ENCODE measurements at places on chromosomes 13 and 19.

DNA sequence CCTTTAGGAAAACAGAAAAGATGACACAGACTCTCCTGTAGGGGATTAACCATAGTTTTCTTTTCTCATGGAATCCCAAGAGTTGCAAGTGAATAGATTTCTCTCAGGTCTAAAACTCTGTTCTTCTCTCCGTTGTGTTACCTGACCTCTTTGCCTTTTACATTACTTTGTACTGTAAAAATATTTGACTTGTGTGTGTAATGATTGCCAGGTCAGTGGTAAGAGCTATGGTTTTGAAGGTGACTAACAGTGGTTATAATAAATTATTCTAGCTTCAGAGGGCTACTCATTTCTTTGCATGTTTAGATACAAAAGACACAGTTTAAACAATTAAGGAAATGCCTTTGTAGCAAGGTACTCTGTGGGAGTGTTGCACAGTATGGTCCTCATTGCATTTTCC lies 23.0 kb upstream of the PSG2 start:
- no peak for DNase-seq

DNA sequence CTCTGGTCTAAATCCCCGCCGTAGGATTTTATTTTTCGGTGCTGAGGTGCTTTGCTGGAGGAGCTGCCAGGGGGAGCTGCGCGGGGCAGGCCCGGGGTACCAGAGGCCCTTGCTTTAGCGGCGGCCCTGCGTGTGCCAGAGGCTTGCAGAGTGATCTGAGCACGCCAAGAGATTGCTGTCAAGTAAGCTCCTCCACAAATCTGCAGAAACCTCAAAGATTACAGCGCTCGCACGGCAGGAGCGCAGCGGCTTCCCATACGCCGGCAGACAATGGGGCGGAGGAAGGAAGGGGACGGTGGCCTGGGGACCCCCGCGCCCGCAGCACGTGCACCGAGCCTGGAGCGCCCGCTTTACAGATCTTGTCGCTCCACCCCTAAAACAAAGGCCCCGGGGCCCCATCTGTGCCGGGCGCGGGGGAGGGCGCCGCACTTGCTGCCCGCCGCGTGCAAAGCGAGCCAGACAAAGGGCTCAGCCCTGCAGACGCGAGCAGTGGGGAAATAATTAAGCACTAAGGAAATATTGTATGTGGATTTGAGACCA lies 9.1 kb upstream of the C19orf12 start:
- DNase-seq = no peak

GRCh38 chr13:27081893-27082679 lies 89.5 kb downstream of the USP12 start:
- no peak for DNase-seq

DNA sequence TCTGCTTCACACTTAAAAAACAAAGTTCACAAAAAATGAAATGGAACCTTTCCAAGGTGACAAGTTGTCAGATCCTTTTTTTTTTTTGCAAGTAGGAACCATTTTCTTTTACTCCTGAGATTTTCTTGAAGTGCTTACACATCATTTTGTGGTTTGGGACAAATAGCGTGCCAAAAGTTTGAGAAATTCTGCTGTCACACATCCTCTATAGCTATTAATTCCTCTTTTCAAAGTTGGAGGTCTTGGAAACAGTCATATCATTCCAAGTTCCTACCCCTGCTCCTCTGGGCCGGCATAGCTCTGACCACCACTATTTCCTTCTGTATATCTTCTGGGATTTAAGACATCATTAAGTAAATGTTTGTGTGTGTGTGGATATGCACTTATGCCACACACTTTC lies 421.6 kb upstream of the SLC10A2 start:
- no peak for DNase-seq

- no peak for DNase-seq
Observed at GRCh38 chr13:34358811-34359513, 541.0 kb downstream of the RFC3 start.

GRCh38 chr13:110371550-110372465 lies 64.7 kb downstream of the COL4A2 start:
- no peak for DNase-seq

DNA sequence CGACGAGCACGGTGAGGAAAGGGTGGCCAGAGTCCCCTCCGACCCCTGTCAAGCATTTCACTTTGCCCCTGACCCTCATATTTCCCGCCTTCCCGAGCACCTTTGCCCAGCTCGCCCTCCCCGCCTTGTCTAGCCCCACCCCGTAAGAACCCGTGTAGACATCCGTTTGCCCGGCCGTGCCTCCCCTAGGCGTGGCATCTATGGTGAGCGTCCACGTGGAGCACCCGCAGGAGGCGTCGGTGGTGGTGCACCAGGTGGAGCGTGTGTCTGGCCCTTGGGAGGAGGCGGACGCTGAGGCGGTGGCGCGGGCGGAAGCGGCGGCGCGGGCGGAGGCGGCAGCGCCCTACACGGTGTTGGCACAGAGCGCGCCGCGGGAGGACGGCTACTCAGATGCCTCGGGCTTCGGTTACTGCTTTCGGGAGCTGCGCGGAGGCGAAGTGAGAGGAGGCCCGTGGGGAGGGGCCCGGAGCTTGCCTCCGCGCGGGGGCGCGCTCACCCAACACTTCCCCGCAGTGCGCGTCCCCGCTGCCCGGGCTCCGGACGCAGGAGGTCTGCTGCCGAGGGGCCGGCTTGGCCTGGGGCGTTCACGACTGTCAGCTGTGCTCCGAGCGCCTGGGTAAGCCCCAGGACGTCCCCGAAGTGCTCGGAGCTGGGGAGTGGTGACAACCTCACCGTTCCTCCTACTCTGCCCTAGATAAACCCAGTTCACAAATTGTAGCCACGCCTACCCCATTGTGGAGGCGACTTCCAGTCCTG lies 4.2 kb downstream of the LTBP4 start:
- DNase-seq = peak; percentile 34

DNA sequence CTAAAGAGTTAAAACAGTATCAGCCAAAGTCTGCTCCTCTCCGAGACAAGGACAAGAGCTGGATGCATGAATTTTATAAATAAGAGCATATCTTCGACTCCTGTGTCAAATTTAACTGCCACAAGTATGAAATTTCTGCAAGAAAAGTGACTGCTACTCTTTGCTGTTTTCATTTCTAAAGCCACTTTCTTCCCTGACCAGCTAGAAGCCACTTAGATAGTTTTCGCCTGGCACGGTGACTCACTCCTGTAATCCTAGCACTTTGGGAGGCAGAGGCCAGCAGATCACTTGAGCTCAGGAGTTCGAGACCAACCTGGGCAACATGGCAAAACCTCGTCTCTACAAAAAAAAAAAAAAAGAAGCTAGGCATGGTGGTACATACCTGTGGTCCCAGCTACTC lies 61.3 kb downstream of the ENOX1 start:
- DNase-seq = no peak

DNA sequence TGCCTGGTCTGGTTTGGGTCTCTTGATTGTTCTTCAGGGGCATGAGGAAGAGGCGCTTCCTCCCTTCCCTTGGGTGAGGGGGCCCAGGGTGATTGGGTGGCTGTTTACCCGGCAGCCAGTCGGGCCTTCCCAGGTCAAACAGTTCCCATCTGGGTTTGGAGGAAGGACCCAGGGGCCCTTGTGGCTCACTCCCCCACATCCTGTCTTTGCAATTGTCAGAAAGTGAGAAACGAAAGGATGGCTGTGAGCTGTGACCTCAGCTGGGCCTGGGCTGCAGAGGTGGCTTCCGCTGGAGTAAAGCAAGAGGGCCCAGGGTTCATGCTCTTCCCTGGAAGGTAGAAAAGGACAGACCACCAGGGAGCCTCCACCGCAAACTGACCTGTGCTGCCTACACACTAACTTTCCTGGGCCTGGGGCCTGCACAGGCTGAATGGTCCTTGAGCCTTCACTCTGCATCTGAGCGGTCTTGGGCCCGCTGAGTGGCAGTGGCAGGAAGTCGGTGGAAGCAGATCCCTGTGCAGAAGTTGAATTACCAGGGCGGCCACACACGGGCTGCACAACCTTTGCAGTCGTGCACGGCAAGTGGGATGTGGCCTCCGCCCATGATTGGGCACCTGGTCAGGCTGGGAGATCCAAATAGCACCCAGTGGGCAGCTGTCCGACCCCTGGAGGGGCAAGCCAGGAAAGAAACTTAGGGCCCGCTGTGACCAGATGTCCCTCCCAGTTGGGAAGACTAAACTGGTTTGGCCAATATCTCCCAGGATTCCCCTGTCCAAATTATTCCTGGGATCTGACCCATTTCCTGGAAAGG lies 5.3 kb upstream of the CD79A start:
- no peak for DNase-seq

DNA sequence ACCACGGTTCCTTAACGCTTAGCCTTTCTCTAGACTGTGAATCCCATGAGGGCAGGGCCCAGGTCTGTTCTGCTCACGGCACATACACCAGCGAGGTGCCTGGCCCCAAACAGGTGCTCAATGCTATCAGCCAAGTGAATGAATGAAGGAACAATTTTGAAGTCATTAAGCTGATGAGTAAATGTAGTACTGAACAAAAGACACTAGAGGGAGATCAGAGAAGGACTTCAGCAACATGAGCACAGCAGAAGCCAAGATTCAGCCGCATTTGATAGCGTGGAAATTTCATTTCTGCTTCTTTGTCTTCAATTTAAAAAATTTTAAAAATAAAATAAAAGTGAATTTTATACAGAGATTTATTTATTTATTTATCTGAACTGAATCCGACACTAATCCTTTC lies 20.1 kb upstream of the MYO16 start:
- DNase-seq = no peak

- DNase-seq = no peak
Observed at GRCh38 chr19:9835507-9835949, 410 bp downstream of the PIN1 start.

DNA sequence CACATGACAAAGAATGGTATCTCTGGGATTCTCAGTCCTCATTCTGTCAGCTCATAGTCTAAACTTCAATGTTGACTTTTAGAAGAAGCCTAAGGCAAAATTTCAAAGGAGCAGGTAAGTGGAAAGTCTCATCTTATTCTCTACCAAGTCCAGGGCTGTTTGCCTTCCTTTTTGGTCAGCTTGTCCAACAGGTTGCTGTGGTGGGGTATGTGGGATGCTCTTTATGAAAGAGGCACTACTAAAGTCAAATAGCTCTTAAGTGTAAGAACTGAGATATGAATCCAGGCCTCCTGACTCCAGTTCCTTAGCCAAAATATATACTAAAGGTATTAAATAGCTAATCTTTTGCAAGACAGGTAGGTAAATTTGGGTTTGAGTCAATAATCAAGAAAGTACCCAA lies 540.6 kb upstream of the SPRY2 start:
- DNase-seq = no peak

DNA sequence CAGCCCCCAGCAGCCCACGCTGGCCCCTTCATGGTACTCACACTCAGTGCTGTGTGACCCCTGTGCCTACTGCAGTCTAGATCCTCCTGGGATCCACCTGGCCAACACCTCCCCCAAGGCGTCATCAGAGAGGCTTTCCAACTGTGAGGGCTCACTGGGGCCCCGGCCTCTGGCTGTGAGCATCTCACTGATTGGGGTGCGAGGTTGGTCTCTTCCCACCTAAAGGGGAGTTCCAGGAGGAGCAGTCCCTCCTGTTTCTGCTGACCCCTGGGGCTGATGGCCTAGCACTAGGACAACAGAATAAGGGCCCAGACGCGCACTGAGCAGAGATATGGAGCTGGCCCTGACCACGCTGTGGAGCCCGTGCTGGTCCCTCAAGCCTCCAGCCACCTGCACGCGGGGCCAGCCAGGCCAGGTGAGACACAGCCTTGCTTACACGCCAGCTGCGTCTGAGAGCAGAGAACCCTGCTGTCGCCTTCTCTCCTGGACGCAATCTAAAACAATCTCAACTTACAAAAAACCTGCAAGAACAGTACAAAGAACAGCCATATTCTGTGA lies 32.2 kb downstream of the ELL start:
- no peak for DNase-seq

DNA sequence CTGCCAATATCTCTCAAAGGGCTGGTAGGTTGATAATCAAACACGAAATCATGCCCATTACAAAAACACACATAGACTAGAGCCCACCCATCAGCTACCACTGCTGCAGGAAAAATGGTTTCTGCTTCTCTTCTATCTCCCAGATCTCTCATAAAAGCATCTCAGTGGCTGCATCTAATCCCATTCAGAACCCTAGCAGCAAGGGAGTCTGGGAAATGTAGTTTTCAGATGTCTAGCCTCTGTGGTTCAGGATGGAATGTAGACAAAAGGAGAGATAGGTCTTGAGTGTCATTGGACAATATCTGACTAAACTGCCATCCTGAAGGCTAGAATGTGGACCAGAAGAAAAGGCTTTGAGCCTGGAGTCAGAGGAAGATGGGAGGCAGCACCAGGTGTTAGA lies 32.1 kb downstream of the RDH8 start:
- DNase-seq = no peak

DNA sequence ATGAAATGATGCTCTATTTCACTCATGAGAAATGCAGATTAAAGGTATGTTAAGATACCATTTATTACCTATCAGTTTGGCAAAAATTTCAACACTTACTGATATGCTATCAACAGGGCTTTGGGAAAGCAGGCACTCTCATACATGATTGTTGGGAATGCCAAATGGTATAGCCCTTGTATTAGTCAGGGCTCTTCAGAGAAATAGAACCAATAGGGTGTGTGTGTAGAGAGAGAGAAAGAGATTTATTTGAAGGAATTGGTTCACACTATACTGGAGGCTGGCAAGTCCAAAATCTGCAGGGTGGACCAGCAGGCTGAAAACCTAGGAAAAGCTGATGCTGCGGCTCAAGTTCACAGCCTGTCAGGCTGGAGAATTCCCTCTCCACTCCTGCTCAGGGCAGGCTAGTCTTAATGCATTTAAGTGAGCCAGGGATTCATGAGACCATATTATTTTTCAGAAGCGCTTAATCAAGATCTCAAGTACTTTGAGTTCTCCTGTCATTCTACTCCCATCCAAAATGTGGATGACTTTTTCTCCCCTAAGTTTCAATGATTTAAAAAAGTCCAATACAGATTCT lies 72.4 kb downstream of the NHLRC3 start:
- DNase-seq = no peak

DNA sequence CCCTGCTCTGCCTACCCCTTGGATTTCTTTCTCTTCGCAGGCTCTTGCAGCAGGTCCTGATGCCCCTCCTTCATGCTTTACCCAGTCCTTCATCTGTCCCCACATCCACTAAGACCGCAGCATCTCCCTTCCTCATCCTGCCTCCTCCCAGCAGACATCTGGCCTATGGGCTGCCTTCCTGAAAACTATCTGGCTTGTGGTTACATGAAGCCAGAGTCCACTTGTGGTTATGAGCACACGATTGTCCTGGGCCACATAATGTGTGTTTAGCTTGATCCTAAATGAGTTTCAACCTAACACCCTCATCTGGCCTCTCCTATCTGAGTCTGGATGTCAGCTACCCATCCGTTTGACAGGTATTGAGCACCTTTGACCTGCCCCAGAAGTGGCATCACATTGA lies 5.5 kb upstream of the ZNF175 start:
- DNase-seq = no peak

DNA sequence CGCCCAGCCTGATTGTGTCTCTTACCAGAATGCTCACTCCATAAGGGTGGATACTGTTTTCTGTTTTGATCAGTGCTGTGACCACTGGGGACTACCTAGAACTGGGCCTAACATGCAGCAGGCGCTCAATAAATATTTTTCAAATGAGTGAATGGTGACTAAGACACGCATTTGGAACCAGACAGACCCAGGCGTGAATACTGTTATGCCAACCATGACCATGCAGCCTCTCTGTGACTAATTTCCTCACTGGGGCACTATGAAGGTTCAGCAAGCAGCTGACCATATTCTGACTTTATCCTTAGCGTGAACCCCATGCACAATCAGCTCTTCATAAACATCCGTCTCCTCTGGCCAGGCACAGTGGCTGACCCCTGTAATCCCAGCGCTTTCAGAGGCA lies 13.0 kb upstream of the SPC24 start:
- no peak for DNase-seq

- no peak for DNase-seq
Observed at GRCh38 chr13:92807353-92807752, 419.3 kb upstream of the GPC6 start.

- DNase-seq = no peak
Observed at GRCh38 chr13:48297131-48297786, 6.3 kb upstream of the RB1 start.

All from C1 segment of cervical spinal cord (tissue), 14 donors.